ENCODE measurements at places on chromosomes 3 and 15. TPM values are rescaled to one million over a fixed set of nuclear protein-coding genes. Genes with fewer than 3 reads are reported as not detected.

The LYZL4 gene
- polyA plus RNA-seq, result not detected

The SERINC4 gene
- 0.14 TPM for polyA plus RNA-seq

The CXCR6 gene
- polyA plus RNA-seq, result not detected

The CCDC54 gene
- polyA plus RNA-seq, result not detected

The CNTN4 gene
- polyA plus RNA-seq, result 0.30 TPM

The FGD5 gene
- polyA plus RNA-seq, result 6.0 TPM

The TPRG1 gene
- polyA plus RNA-seq, result 0.11 TPM

The SERF2 gene
- polyA plus RNA-seq, result 999 TPM

- no peak overlapping the region for H3K27ac ChIP-seq
- H3K4me3 ChIP-seq, result no peak overlapping the region
- H3K36me3 ChIP-seq, result no peaks in the 10 kb centered on the region
- no peak for DNase-seq
- no peaks in the 10 kb centered on the region for H3K4me1 ChIP-seq
Observed at GRCh38 chr3:45153658-45154437, 7.7 kb upstream of the CDCP1 start.

- H3K4me3 ChIP-seq, result peak within 1 kb of the TSS; percentile 38
- H3K27me3 ChIP-seq, result peaks cover 98% of the 10 kb centered on the region
- H3K27ac ChIP-seq, result no peak within 1 kb of the TSS
- peaks cover 5% of the 10 kb centered on the region for H3K4me1 ChIP-seq
- H3K36me3 ChIP-seq, result peaks cover 4% of the 10 kb centered on the region
Observed at GRCh38 chr3:147409143-147410115, at the start of gene ZIC1. Gene ZIC1, plus strand, starts transcription at chr3:147409365. Its CDS starts 748 bp downstream, at chr3:147410113.

DNA sequence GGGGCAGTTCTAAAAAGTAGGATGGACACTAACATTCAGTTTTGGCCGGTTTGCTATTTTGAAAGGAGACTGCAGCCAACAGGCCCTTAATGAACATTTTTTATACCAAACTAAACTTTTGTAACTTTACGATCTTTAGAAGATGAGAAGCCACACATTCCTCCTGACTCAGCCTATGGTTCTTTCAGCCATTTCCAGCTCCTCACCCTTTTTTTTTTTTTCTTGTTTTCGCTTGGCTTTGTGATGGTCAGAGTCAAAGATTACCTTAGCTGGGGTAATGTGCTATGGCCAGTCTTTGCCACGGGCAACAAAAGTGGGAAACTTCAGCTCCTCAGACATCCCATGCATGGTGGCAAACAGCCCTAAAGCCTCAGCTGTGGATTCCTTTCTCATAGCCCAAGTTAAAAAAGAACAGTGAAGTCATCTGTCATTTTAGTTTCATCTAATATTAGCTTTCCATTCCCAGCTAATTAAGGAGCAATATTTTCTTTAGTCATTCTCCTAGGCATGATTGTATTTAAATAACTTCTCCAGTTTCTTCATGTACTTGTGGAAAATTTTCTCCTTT lies 368.7 kb downstream of the MFSD1 start:
- no peak overlapping the region for H3K27ac ChIP-seq
- H3K36me3 ChIP-seq, result no peaks in the 10 kb centered on the region
- no peaks in the 10 kb centered on the region for H3K4me1 ChIP-seq
- DNase-seq, result no peak
- no peaks in the 10 kb centered on the region for H3K27me3 ChIP-seq

DNA sequence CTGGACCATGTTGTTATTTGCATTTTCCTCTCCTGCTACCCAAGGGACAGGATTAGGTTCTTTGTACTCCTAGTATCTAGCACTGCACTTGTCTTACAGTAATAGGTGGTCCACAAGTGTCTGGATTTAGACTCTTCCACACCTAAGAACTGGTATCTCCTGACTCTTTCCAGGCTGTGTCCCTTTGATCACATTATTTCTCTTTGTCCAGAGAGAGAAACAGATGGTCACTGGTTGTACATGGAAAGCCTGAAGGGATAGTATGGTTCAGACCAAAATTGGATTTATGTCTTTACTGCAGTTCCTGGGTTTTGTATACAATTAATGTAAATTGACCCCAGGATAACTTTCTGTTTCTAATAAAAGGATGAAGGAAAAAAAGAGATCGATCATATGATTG lies 64.0 kb downstream of the PDE8A start:
- no peaks in the 10 kb centered on the region for H3K4me1 ChIP-seq
- H3K36me3 ChIP-seq, result no peaks in the 10 kb centered on the region
- H3K4me3 ChIP-seq, result no peak overlapping the region

DNA sequence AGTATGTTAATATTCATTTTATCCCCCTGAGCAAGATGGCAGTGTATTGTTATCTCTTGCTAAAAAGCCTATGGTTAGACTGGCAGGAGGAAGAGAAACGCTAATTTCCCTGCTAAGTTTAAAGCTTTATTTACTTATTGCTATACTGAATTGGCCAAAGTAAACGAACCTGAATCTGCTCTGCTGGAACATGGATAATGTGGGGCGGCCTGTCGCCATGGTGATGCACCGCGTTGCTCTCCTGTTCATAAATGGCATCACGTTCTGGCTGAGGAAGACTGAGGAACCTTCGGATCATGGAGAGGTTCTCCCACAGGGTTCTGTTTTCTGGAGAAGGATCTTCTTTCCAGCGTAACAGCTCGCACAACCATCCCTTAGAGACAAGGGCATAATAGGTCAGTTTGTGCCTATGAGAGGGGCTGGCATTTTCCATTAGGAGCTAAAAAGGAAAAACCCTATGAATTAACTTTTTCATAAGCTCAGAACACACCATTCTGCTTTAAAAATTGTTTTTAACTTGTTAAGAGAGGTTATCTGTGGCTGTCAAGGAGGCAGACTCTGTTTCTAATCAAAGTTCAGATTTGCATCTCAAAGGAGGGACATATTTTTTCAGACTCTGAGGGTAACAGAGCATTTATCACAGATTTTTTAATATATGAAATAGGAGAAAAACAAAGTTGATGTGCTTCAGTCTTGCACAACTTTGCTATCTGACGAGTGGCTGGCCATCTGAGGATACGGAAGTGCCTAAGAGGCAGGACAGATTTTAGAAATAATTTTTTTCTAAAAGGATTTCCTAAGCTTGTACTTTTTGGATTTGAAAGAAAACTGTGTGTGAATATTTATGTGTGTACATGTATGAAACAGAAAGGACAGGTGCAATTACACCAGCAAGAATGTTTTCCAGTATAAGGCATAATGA lies 73.1 kb downstream of the SATB1 start:
- no peak for DNase-seq
- no peaks in the 10 kb centered on the region for H3K36me3 ChIP-seq
- no peak overlapping the region for H3K4me3 ChIP-seq
- no peak overlapping the region for H3K27ac ChIP-seq
- peaks cover 3% of the 10 kb centered on the region for H3K4me1 ChIP-seq

DNA sequence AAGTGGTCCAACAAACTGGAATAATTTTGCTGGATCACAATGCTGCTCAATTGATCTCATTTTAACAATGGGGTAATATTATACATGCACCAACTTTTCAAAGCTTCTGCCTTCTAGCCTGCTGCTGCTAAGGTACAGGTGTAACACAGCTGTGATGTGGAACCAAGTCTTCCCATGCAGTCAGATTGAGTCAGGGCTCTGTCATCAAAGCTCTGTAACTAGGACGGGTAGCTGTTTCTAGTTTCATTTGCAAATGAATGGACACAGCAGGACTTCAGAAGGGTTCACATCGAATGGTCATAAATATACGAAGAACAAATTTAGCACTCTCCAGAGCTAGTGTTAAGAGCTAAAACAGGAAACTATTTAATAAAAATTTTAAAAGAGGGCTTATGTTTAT lies 189.2 kb downstream of the USP13 start:
- H3K36me3 ChIP-seq, result no peaks in the 10 kb centered on the region
- no peaks in the 10 kb centered on the region for H3K4me1 ChIP-seq
- no peaks in the 10 kb centered on the region for H3K27me3 ChIP-seq

DNA sequence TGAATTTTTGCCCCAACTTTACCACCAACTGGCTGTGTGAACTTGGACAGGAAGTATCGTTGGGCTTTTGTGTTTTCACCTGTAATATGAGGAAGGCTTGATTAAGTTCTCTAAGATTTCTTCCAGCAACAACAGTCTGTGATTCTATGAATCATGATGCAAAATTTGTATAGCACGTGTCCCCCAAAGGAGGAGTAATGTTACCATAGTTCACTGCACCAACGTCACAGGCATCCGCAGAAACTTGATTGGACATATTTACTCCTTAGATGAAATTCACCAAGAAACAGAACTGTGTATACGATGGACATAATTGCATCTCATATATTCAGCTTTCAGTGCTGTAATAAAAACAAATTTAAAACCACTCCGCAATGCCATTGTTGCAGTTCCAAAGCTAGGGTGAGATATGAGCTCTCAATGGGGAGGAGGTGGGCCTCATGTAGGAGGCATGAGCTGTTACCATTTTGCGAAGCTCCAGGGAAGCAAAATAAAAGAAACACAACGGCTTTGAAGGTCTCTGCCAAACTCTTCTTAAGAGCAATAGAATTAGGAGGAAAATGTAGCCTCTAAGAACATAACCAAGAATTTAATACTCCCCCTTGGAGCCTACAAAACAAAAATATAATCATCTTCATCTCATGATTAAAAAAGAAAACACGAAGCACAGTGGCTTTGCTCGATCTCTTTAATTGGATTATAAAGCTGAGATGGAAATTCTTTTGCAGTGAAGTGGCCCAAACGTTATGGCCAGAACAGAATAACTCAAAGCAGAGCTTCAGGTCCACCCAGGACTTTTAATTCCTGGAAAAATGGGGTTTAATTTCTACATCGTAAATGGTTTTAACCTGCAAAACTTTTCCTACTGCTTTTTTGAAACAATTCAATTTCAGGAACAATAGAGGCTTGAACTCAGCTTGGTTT lies 80.7 kb downstream of the CHST2 start:
- H3K36me3 ChIP-seq, result no peaks in the 10 kb centered on the region
- no peak overlapping the region for H3K27ac ChIP-seq
- H3K4me1 ChIP-seq, result peaks cover 3% of the 10 kb centered on the region
- no peak for DNase-seq
- H3K27me3 ChIP-seq, result no peaks in the 10 kb centered on the region
- no peak overlapping the region for H3K4me3 ChIP-seq

DNA sequence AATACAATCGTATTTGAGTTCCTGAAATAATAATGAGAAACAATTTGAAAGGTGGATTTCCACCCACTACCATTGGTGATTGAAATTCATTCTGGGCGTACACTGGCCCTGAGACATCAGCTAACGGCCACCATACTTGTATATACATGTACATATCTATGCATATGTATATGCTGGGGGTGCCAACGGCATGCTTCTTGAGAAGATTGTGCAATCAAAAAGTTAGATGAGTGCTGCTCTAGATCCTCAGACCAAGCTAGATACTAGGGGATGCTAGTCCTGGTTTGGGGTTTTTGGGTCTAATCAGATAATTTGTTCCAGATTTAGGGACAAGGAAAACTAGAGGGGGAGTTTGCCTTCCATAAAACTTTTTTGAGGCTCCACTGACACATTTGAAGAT lies 2.9 kb downstream of the TMEM40 start:
- no peak overlapping the region for H3K4me3 ChIP-seq
- no peak for DNase-seq
- no peaks in the 10 kb centered on the region for H3K27me3 ChIP-seq
- H3K27ac ChIP-seq, result no peak overlapping the region
- H3K36me3 ChIP-seq, result no peaks in the 10 kb centered on the region
- peaks cover 11% of the 10 kb centered on the region for H3K4me1 ChIP-seq

GRCh38 chr15:36234743-36235142 lies 344.7 kb upstream of the CDIN1 start:
- H3K36me3 ChIP-seq, result no peaks in the 10 kb centered on the region

- H3K27ac ChIP-seq, result no peak overlapping the region
- no peaks in the 10 kb centered on the region for H3K27me3 ChIP-seq
- no peak overlapping the region for H3K4me3 ChIP-seq
- peak; percentile 46 for DNase-seq
Observed at GRCh38 chr15:83559310-83559966, 94.5 kb upstream of the ADAMTSL3 start.

DNA sequence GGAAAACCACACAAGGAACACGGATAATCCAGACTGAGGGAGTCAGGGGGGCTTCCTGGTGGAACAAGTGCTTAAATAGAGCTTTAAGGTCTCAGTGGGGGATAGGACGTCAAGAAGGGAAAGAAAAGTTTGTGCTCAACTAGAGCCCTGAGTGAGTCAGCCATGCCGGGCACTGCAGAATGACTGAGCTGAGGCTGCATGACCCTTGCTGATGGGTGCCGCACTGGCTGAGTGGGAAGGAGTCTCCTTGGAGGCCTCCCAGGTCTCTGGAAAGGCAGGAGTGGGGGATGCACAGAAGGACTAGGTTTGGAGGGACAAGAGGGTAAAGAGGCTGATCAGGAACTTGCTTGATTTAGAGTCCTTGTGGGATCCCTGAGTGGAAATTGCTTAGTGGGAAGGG lies 150.3 kb downstream of the RPLP1 start:
- DNase-seq, result no peak
- no peak overlapping the region for H3K4me3 ChIP-seq
- no peaks in the 10 kb centered on the region for H3K27me3 ChIP-seq
- H3K36me3 ChIP-seq, result no peaks in the 10 kb centered on the region
- no peaks in the 10 kb centered on the region for H3K4me1 ChIP-seq
- H3K27ac ChIP-seq, result no peak overlapping the region

DNA sequence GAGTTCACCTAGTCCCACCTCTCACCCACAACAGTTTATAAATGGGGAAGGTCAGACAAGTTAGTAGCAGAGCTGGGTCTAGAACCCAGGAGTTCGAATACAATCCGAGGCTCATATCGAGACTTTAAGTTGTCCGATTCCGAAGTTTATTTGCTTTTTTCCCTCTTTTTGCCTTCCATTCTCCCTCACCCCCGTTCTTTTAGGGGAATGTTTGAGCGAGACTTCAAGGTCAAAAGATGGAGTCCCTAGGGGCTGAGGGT lies 7.3 kb downstream of the BCL6 start:
- DNase-seq, result no peak
- no peak overlapping the region for H3K27ac ChIP-seq
- peaks cover 16% of the 10 kb centered on the region for H3K27me3 ChIP-seq

DNA sequence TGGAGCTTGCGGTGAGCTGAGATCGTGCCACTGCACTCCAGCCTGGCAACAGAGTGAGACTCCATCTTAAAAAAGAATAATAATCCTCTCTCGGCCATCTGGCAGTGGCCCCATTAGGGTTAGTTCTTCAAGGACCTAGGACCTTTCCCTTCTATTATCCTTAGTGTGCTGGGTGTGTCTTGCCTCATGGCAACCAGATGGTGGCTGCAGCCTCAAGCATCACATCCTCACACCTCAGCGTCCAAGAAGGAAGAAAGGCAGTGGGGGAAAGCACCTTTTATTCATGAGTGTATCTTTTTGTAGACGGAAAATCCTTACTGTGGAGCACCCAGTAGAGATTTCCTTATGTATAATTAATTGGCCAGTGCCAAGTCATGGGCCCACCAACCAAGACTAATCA lies 42.7 kb upstream of the TFRC start:
- no peak for DNase-seq
- no peak overlapping the region for H3K27ac ChIP-seq
- no peaks in the 10 kb centered on the region for H3K27me3 ChIP-seq
- H3K4me1 ChIP-seq, result no peaks in the 10 kb centered on the region

GRCh38 chr15:60115579-60116380 lies 111.7 kb downstream of the FOXB1 start:
- H3K4me1 ChIP-seq, result peaks cover 29% of the 10 kb centered on the region
- no peak for DNase-seq
- H3K4me3 ChIP-seq, result no peak overlapping the region
- H3K36me3 ChIP-seq, result no peaks in the 10 kb centered on the region
- H3K27me3 ChIP-seq, result no peaks in the 10 kb centered on the region
